Stimulated activated CD4-positive, alpha-beta T cell treated with anti-CD3 and anti-CD28 coated beads, TNF-alpha, amount 100 ng/mL, for 24 hours (primary cell): ENCODE measurements at places on chromosomes 6 and 20.

GRCh38 chr6:24822696-24823095 is 24.0 kb upstream of the ARMH2 start:
- no peak for DNase-seq

- no peak for DNase-seq
Observed at GRCh38 chr20:61295249-61295648, 43.2 kb downstream of the CDH4 start.

DNA sequence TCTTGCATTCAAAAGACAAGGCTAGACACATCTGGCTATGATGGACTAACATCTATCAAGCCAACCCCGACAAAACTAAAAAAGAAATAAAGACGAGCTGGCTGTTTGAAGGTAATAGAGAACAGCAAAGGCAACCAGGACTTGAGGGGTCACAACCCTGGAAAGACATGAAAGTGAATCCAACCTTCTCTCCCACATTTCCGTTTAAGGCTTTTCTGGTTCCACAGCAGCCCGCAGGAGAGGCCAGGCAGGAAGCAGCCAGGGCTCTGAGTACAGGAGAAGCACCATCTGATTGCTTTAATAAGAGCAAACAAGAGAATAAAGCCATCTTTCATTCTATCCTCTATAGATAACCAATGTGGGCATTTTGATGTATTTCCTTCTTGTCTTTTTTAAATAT is 14.3 kb downstream of the CNKSR3 start:
- DNase-seq, result no peak

GRCh38 chr6:6795393-6795792 is 206.9 kb downstream of the LY86 start:
- DNase-seq, result no peak

DNA sequence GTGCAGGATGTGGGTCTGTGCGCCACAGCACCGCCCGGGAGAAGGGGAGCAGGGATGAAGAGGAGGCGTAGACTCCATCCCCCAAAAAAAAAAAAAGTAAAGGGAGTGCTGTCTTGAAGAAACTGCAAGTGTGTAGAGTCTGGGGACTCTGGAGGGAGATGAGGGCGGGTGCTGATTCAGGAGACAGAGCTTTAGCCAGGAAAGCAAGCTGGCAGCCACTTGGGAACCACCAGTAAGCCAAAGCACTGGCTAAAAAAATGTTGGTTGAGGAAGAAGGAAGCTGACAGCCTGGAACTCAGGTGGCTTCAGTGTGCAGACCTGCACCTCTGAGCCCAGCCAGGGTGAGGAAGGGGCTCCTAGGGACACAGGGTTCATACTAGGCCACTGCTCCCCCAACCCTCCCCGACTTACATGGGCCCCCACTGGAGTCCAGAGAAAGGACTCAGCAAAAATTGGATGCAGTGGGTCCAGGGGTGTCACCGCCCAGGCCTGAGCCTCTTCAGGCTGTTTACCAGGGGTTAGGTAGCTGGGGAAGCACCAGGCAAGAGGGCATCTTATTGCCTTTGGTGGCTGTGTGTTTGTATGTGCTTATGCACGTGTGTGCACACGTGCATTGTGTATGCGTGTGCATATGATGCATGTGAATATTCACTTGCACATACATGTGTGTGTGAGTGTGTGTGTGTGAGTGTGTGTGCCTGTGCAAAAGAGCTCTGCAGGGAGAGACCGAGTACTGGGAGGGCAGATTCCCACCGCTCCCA is 153.5 kb upstream of the MLN start:
- no peak for DNase-seq
